ENCODE measurements at places on chromosomes 2 and 18.

DNA sequence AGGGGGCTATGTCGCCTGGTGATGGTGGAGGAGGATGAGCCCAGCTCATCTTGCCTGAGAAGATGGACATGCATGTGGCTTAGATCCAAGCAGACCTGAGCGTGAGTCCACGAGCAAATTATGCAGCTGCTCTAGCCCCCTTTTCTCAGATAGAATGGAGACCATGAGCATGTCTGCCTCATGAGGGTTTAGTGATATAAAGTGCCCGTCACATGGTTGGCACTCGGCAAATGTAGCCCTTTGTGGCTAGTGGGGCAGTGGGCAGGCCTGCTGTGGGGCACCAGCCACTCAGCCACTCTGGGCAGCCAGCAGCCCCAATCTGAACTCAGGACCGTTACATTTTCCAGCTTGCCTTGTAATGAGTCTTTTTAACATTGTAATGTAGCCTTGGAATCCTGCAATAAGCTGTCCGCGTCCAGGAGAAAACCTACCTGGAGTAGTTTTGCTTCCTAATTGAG is 92.1 kb upstream of the HS6ST1 start:
- no peak for DNase-seq

- no peak for DNase-seq
These were observed 65.6 kb downstream of the STRADB start for GRCh38 chr2:201517094-201517493.

DNA sequence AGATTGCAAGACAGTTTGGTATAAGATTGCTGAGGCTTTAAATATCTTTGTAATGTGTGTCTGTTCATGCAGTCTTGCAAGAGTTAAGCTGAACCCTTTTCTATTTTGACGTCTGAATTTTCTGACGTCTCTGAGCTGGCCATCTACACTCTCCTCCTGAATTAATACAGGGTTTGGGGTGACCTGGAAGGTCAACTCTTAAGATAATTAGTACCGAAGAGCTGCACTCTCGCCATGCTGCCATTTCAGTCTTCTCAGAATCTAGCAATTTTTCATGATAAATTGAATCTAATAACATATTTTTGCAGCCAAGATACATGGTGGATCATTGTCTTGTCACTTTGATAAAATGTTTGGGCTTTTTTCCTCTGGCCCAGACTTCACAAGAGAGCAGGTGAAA is 1245.2 kb upstream of the CELF4 start:
- DNase-seq, result no peak

DNA sequence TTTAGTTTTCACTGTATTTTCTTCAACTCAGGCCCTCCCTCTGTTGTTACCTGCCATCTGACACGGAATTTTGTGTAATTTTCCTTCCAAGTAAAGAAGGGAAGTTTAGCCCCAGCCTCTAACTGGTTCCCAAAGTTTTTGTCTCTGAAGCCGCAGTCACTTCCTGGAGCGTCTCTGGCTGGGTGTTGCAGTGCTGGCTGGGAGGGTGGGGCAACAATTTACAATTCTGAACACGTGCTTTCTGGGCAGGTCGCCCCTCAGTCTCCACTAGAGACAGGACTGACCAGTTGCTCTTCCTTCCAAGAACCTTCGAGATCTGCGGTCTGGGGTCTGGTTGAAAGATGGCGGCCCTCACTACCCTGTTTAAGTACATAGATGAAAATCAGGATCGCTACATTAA is 3.5 kb downstream of the CNDP2 start:
- DNase-seq, result peak; percentile 64

DNA sequence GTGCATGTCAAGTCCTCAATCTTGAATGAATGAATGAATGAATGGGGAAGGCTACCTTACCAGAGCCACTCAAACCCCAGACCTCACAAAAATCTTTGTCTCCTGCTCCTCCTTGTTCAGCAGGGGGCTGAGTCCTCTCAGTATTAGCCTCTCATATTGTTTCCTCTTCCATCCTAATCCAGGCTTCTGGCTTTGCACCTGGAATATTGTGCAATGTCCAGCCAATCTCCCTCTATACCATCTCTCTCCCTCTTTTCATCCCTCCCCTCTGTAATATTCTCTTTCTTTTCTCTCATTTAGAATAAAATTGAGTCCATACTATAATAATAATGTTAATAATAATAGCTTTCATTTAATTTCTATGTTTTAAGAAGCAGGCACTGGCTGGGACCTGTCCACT is 34.3 kb downstream of the ARHGAP25 start:
- DNase-seq, result no peak

DNA sequence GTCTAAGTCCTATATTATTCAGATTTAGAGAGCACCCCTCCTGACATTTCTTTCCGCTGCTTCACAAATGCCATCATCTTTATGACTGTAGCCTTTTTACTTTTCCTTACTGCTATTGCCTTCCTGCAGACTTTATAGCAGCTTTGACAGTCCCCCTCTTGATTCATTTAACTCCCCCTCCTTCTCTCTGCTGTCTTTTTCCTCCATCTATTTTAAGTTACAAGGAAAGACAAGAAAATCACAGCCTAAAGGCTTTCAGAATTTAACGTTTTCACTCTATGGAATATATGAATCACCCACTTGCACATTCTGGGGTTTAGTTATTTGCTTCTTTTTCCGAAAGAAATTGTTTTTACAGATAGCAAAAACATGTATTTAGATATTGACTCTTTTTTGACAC is 183.4 kb upstream of the SETBP1 start:
- no peak for DNase-seq

- DNase-seq, result no peak
These were observed 13.2 kb downstream of the BIN1 start for GRCh38 chr2:127093648-127094210.

DNA sequence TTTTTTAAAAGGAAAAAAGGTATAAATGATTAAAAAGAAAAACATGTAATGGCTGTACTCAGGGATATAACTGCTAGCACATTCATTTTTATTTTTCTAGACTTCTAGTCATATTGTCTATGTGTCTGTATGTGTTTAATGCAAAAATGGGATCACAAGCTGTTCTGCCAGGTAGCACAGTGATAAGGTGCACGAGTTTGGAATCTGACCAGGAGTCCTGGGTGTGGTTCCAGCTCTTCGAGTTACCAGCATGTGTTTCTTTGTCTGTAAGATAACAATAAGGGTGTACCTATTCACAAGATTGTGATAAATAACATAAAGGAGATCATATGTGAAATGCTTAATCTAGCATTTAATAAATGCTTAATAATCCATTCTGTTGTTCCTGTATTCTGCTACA is 145.3 kb downstream of the PKP4 start:
- no peak for DNase-seq

DNA sequence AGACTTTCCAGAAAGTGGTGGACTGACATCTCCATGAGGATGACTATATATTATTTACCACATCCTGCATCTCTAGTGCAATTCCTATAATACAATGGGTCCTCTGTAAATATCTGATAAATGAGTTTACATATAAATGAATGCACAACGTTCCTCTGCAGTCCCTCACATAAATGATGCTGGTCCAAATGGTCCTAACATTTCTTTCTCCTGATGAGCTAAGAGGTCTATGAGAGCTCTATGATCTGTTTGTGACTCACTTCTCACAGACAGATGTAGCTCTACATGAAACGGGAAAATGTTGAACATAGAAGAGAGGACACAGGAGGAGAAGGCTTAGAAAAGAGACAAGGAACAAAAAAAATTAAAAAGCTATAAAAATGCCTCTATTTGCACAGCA is 201.2 kb upstream of the PIK3C3 start:
- DNase-seq, result no peak

DNA sequence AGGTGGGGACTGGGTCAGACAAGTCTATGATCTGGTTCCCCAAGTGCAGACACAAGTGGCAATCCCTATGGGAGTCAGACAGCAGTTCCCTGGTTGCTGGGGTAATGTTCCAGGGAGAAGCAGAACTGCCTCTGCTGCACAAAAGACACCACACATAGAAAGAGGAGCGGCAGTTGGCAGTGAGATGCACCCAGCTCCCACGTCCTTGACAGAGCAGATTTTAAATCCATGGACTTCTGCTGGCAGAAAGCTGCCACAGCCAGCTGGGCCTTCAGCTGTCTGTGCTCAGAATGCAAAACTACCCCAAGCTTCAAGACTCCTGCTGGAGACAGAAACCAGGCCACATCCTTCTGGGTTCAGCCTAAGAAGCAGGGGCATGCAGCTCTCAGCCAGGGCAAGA is 147.2 kb downstream of the ETAA1 start:
- DNase-seq, result no peak

DNA sequence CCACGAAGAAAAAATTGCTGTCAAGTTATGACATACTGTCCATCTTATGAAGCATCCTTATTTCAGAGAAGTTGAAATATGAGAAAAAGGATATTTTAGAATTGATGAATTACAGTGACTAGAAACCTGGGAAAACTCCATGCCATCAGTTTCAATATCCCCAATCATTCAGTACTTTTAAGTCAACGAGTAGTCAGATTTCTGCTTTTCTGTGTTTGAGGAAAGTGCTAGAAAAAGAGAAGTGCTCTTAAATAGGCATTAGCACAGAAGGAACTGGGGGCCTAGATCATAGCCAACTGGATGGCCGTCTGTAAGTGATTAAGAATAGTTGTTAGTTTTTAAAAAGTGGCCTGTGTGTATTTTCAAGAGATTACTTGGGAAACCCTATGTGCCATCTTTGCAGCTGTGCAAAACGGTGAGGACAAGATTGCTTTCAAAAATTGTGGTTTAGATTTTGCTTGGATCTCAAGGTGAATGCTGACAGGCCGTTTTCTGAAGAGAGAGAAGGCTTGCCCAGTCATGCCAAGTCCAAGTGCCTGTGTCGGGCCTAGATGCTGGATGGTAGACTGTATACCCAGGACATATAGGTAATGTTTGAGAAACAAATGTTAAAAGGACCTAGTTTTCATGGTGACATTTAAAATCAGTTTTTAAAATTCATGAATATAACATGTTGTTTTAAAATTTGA is 5.1 kb downstream of the NEDD4L start:
- DNase-seq, result no peak

GRCh38 chr18:73691118-73691517 is 456.5 kb downstream of the FBXO15 start:
- no peak for DNase-seq

DNA sequence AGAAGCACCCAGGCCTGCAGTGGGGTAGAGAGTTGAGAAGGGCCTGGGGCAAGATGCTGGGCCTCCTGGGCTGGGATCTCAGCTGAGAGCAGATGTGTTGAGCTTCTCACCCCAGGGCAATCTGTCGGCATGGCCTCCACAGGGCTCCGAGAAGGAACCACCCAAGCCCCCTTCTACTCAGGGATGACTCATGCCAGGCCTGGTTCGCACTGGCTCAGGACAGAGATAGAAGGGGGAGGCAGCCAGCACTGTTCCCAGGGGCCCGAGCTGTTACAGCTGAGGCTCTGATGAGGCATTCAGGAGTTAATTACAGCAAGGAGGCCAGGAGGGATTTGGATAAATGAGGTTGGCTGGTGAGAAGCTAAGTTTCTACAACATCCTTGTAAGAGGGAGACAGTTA is 62.5 kb downstream of the CENPO start:
- no peak for DNase-seq

GRCh38 chr2:150690261-150690660 is 202.8 kb upstream of the RND3 start:
- no peak for DNase-seq

- DNase-seq, result no peak
These were observed 164.4 kb downstream of the SOCS6 start for GRCh38 chr18:70453058-70453775.

GRCh38 chr18:21453511-21453901 is 147.0 kb downstream of the ESCO1 start:
- DNase-seq, result no peak

- no peak for DNase-seq
These were observed 59.8 kb upstream of the AQP4 start for GRCh38 chr18:26925313-26925712.

- DNase-seq, result no peak
These were observed 49.1 kb downstream of the KCNF1 start for GRCh38 chr2:10960606-10961489.

DNA sequence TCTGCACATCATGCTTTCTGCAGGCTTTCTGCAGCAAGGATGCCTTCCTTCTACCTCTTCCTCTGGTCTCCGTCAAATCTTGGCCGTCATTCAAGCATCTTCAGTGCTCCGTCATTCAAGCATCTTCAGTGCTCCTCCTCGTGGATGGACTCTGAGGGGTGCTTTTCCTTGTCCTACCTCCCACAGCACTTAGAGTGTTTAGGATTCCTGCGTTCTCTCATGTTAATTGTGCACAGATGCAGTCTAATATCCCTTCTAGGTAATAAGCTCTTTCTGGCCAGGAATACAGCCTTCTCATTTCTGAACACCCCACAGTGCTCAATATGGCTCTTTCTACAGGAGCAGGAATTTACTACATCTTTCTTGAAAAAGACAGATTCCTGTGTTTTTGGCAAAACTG is 59.8 kb downstream of the ZNF236 start:
- DNase-seq, result no peak

- DNase-seq, result peak; percentile 15
These were observed 33.6 kb downstream of the CYP26B1 start for GRCh38 chr2:72113847-72114692.

DNA sequence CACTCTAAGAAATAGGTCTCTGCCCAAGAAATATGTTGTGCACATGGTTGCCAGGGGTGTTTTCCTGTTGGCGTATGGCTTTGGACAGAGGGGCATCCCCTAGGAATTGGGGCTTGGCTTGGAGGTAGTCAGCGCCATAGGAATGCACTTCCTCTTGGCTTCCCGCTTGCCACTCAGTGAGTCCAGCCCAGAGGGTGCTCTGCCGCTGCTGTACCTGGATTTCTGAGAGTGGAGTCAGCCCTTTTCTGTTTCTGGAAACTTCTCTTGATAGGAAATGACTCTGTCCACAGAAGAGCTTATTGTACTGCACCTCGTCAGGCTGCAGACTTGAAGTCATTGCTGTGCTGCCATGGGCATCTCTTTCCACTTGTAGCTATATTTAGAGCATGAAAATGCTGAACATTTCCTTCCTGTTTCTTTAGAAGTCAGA is 116.7 kb upstream of the MGAT5 start:
- no peak for DNase-seq

DNA sequence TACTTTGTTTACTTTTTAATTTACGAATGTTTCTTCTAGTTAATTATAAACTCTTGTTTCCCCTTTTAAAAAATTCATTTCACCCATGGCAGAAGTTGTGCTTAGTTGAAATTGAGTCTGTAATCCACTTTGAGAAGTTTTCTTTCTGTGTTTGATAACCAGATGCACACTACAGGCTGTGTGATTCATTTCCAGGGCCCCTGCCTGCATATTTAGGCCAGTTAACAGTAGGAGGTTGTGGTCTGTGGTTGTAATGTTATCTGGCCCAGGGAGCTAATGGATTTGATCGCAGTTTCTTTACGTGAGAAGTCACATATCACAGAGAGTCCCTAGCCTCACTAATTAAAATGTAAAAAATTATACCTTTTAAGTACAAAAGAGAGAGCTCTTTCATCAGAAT is 3.3 kb downstream of the CDH7 start:
- no peak for DNase-seq

DNA sequence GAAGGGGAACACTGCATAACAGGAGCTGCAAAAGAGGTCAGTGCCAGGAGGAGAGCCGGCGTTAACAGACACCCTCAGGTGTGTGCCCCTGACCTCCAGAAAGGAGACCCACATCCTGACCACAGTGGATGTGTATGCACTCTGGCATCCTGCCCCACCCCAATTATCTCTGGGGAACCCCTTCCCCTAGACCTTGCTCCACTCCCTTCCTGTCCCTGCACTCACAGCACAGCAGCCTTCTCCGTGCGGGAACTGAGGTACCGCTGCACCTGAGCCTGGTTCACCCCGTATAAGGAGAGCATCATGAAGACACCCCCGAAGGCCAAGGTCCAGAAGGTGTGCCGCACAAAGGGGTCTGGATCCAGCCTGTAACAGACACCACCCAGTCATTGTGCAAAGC is 7.3 kb upstream of the ATRAID start:
- no peak for DNase-seq

All from activated CD8-positive, alpha-beta memory T cell treated with anti-CD3 and anti-CD28 coated beads, Interleukin-2, amount 50 U/mL, for 48 hours (primary cell).